Stimulated activated CD8-positive, alpha-beta memory T cell treated with anti-CD3 and anti-CD28 coated beads, Interleukin-4, amount 100 ng/mL, for 1 hour (primary cell): ENCODE measurements at places on chromosomes 7 and 10.
A peak's percentile ranks its signal among the peaks of the same experiment; 100 is the strongest.

DNA sequence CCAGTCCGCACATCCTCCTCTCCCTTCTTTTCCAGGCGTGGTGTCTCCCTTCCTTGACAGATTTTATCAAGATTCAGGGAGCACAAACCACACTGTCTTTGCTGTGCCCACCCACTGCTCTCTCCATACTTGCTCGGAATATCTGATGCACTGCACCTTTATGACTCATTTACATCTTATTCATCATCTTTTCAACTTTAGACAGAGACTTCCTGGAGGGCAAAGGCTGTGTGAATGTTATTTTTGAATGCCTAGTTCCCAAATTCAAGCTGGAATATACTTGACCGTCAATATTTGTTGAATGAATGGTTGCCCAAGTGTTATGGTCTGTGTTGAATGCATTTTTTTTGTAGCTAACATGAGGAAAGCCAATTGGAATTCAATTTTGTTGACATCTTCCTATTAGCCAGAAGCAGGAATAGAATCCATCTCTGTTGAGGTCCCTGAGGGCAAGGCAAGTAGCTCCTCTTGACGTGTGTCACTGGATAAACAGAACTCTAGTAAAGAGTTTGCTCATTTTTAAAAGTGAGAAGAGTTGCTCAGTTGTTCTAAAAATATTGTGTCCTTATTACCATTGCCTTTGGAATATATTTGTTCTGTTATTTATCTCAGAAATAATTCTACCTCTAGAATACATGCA is 95.0 kb downstream of the KLF6 start:
- no peak for DNase-seq

GRCh38 chr7:506921-507622 is 12.6 kb downstream of the PDGFA start:
- no peak for DNase-seq

GRCh38 chr7:13908667-13909397 is 80.6 kb downstream of the ETV1 start:
- DNase-seq: peak; percentile 3

DNA sequence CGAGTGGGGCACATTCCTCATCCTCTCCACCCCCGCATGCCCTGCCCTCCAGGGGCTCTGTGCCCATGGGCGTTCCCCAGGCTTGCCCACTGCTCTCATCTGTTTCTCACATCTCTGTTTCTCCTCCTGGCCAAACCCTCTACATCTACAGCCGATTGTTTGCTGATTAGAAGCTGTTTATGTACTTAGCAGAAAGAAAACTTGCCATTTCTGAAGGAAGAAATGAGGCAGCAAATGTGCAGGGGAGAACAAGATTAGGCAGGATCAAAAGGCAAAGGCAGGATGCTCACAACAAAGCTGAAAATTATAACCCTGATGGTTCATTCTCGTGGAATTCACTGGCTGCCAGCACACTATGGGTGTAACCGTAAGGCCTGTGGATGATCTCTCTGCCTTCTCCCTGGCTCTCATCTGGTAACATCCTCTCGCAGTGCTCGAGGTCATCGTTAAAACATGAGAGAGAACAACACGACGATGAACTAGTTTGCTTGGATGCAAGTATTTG is 111.6 kb upstream of the KLF14 start:
- no peak for DNase-seq

- DNase-seq: peak; percentile 40
These were observed 634 bp downstream of the EZH2 start for GRCh38 chr7:148883266-148884048.

DNA sequence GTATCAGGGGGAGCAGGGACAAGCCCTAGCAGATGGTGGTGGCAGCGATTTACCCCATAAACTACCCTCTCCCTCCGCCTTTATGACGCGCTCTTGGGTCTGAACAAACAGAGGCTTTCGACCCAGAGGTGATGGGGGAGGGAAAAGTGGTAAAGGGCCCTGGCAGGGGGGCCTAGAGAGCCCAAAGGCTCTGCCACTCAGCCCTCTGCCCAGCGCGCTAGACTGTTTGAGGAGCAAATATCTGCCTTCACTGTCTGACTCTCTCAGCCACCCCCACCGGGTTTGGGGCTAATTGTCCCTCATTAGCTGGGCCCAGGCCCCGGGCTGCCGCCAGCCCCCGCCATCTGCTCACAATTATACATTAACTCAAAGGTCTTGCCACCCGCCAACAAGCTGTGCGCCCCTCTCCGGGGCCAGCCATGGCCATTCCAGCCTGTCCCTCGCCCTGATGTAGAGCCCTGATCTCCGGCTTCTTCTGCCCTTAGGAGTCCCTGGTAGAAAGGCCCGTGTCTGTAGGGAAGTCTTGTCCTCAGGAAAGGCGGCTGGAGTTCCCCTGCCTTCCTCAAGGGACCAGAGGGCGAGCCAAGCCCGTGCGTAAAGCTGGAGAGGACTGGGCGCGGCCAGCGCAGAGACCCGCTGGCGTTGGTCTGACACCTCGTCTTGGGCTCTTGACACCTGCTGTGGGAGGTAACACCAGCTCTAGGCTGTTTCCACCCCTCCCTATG is 1.9 kb upstream of the PAX4 start:
- no peak for DNase-seq

GRCh38 chr7:101838837-101839483 is 21.5 kb downstream of the CUX1 start:
- DNase-seq: no peak

DNA sequence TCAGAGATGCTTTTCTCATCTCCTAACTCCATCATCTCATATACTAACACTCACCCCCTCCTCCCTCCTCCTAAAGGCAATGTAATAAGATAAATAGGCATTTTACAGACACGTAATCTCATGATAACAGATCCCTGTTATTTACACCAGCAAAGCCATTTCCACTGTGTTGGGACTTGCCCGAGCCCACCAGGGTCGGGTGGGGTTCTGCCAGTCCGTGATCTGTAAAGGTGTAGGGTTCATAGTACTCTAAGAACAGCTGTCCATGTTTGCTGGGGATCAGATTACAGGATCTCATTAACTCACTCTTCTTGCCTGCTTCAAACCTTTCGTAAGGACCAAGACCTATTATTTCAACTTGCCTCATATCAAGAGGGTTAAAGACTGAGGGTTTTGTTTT is 172.4 kb downstream of the FZD1 start:
- DNase-seq: no peak

DNA sequence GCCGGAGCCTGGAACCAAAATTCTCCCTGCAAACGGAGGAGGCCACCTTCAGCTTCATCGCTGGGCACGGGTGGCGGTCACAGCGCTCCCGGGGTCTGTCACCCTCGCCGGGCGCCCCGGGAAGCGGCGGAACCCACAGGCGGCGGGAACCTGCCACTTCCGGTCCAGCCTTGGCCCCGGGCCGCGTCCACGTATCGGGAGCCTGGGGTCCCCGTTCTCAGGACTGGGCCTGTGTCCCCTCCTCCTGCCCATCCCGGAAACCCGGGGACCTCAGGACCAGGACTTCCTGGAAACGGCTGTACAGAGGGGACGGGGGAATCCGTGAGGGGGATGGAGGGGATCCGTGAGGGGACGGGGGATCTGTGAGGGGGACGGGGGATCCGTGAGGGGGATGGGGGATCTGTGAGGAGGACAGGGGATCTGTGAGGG is 25.4 kb downstream of the PDGFA start:
- no peak for DNase-seq

- DNase-seq: no peak
These were observed 651.0 kb upstream of the STEAP1 start for GRCh38 chr7:89503281-89503680.

DNA sequence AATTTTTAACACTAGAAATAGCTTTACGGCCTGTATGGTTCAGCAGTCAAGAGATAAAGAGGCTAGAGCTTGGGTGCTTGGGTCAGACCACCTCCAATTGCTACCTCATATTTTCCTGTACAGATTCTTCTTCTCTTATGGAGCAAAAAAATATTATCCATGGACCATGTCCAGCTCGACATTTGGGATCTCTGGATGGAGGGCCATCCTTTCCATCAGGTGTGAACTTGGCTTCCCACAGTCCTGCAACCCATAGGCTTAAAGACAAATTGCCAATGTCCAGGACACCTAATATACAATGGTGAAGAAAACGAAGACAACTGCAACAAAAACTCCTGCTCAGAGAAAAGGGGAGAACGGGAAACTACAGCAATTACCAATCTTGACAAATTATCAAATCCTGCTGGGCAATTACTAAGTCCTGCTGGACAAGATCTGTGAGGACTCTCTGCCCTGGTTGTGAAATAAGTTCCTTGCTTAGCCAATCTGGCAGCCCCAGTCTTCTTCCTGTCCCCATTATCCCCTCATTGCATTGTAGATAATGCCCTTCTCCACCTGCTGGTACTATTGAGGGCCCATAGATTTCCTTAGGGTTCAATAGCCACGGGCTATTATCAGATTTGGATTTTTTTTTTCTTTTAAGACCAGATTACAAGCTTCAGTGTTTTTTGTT is 42.0 kb upstream of the BRAF start:
- no peak for DNase-seq

DNA sequence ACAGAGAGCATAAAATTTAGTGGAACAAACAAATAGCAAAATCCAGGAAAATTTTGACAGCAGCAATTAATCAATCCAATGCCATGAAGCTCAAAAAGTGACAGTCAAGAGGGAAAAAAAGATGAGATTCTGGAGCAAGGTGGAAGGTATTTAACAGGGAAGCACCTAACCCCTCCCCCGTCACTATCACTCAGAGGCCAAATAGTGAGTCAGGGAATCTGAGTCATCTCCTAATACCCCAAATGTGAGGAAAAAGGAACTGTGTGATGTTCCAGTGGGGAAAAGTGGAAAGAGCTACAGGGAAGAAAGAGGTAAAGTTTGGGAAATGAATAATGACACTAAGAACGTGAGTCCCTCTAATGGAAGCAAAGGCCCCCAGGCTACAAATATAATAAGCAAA is 113.2 kb upstream of the PHF14 start:
- no peak for DNase-seq

DNA sequence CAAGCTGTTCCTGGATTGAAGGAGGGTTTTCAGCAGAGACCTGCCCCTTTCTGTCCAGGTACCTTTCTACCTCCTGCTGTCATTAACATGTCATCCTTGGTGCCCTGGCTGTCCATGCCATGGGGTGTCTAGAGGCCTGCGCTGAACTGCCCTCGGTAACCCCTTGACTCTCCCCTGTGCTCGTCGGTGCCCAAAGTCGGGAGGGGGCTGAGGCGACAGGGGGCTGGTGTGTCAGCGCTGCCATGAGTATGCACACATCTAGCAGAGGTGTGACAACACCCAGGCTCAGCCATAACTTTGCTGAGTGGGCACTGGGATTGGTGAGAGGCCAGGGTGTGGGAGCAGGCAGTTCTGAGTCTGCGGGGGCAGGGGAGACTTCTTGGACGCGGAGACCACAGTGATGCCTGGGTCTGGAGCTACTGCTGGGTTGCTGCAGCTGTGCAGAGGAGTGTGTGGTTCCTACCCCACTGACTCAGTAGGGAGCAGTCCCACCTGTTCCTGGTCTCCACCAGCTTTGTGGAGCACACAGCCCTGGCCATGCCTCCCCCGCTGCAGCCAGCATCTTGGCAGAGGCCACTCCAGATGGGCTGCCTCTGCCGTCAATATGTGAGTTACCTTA is 376.2 kb upstream of the SEMA3C start:
- DNase-seq: no peak

GRCh38 chr10:98316170-98316569 is 48.2 kb upstream of the LOXL4 start:
- DNase-seq: no peak

DNA sequence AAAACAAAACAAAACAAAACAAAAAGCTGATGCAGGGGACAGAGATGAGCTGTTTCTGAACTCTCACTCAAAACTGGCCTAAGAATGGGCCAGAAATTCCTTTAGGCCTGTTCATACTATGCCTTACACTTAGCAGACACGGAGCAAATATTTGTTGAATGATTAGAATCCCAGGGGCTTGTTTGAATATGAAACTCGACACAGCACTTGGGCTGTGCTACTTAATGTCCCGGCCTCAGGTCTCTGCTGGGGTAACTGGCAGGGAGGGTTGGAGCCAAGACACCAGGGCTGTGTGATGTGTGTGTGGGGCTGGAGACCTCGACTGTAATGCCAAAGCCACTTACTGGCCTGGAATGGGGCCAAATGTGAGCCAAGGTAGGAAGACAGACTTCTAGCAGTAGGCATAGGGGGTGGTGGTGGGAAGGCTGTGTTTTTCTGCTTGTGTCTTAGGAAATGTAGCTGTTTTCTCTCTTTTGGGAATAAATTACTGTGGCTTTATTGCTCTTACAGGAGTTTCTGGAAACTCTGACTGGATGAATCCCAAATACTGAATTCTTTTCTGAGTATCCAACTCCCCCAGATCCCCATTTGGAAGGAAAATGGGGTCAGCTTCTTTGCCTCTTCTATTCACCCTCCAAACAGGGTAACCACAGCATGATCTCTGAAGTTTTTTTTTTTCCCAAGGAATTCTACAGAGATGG is 66.7 kb downstream of the EMX2 start:
- DNase-seq: no peak

GRCh38 chr7:1920266-1920681 is 250.2 kb downstream of the ELFN1 start:
- DNase-seq: no peak

GRCh38 chr7:143243614-143244013 is 19.6 kb upstream of the GSTK1 start:
- DNase-seq: no peak
